Hematopoietic multipotent progenitor cell (in vitro differentiated cells): ENCODE measurements at places on chromosomes 6 and 20. TPM values are rescaled to one million over a fixed set of nuclear protein-coding genes. Genes with fewer than 3 reads are reported as not detected.

DNAH8 gene
- not detected for total RNA-seq

HRH3 gene
- not detected for total RNA-seq

SLC22A1 gene
- total RNA-seq, result under 0.01 TPM

DNMT3B gene
- total RNA-seq, result 24.8 TPM

ADAM33 gene
- not detected for total RNA-seq

BANF2 gene
- not detected for total RNA-seq

FRK gene
- under 0.01 TPM for total RNA-seq

MEP1A gene
- total RNA-seq, result not detected

DEFB132 gene
- not detected for total RNA-seq

OR10C1 gene
- under 0.01 TPM for total RNA-seq

RAET1G gene
- total RNA-seq, result not detected

EBF4 gene
- 6.2 TPM for total RNA-seq

HLA-DOA gene
- 209 TPM for total RNA-seq

HCK gene
- 23.4 TPM for total RNA-seq

TMEM200A gene
- 3.5 TPM for total RNA-seq

NR2E1 gene
- not detected for total RNA-seq
